ENCODE measurements at places on chromosomes 4 and X.
A peak's percentile ranks its signal among the peaks of the same experiment; 100 is the strongest.

GRCh38 chrX:111756486-111756885 is 75.5 kb downstream of the ALG13 start:
- no peak for DNase-seq

GRCh38 chr4:176726803-176727202 is 65.9 kb downstream of the VEGFC start:
- no peak for DNase-seq

DNA sequence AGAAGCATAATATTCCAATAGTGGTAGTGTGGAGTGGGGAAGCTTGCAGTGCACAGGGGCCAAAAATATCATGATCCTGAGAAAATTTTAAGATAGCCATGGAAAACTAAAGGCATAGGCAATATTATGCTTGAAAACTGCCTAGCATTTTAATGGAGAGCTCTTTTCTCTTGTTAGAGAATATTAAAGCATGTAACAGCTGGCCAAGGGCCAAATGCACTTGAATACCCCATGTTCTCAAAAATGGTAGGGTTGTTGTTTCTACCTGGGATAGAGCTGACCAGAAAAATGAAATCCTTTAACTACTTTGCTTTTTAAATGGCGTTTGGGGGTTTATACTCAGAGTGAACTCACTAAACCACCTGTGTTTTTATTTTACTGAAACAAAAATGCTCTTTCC is 739.6 kb upstream of the SLIT2 start:
- no peak for DNase-seq

DNA sequence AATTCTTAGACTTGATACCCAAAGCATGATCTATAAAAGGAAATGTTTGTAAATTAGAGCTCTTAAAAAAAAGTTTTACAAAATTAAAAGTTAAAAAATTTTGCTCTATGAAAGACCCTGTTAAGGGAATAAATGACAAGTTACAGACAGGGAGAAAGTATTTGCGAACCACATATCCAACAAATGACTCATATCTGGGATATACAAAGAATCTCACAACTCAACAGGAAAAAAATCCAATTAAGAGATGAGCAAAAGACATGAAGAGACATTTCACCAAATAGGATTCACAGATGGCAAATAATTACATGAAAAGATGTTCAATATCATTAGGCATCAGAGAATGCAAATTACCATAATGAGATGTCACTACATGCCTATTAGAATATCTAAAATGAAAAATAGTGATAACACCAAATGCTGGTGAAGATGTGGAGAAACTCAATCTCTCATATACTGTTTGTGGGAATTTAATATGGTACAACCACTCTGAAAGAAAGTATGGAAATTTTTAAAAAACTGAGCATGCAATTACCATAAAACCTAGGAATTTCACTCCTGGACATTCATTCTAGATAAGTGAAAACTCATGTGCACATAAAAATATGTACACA is 100.8 kb upstream of the EOLA2 start:
- no peak for DNase-seq

DNA sequence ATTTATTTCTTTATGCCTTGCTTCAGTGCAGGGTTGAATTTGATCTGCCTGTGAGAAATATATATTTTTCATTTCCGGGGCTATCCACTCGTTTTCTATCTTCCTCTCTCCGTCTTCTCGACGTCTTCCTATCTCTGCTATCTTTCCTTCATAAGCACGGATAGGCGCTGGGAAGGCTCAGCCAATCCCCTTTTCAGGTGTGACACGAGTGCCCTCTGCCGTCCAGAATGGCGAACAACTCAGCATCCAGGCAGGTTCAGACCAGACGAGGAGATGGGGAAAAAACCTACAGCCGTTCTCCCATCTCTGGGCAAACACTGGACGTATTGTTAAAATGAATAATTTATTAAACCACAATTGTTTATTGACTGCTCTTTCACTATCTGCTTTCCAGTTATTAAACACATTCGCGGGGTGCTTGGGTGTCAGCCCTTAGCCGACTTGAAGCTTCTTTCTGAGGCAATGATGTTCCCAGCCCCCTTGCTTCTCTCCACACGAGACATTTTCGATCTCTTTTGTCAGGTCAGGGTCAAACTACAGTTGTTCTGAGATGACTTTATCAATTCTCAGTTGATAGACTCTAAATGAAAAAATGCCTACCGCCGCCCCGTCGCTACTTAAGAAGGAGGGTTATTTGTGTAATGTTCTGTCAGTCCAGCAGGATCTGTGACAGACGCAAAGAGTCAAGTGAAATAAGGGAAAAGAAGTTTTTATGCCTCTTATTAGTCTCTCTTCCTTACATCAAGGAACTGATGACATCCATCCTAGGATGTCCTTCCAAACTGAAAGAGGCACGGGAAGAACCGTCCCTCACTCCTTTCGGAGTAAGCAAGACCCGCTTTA is 96.3 kb upstream of the NOCT start:
- peak; percentile 83 for DNase-seq

DNA sequence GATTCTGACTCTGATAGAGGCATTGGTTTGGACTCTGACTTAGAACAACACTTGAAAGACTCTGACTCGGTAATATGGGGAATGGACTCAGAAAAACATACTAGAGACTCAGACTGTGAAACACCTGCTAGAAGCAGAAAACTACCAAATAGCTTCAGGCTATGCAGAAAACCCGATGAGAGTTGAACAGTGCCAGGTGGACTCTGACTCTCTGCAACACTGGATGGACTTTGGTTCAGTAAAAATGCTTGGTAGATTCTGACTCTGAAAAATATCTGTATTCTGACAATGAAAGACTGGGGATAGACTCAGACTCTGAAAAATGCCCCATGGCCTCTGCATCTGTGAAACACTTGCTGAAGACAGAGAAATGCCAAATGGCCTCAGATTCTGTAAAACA is 215.1 kb upstream of the HDX start:
- DNase-seq, result no peak

- no peak for DNase-seq
Observed at GRCh38 chrX:30627818-30628652, 25.2 kb upstream of the GK start.
